ENCODE measurements at places on chromosomes 11 and 22. TPM values are rescaled to one million over a fixed set of nuclear protein-coding genes. Genes with fewer than 3 reads are reported as not detected.

NFAM1 gene
- total RNA-seq: 0.09 TPM

MYOD1 gene
- not detected for total RNA-seq

CALCA gene
- total RNA-seq: not detected

BRSK2 gene
- 0.89 TPM for total RNA-seq

KCNK4 gene
- not detected for total RNA-seq

PGGHG gene
- 21.6 TPM for total RNA-seq

CNGA4 gene
- not detected for total RNA-seq

OMP gene
- 1.2 TPM for total RNA-seq

VSIG10L2 gene
- total RNA-seq: not detected

PRG3 gene
- total RNA-seq: not detected

OR8G1 gene
- not detected for total RNA-seq

NPAS4 gene
- total RNA-seq: not detected

SLC17A6 gene
- not detected for total RNA-seq

KRTAP5-2 gene
- total RNA-seq: not detected

MIF gene
- 272 TPM for total RNA-seq

RAG1 gene
- 0.74 TPM for total RNA-seq

CBX6 gene
- 48.6 TPM for total RNA-seq

FGF19 gene
- total RNA-seq: not detected

LIMK2 gene
- 174 TPM for total RNA-seq

NLRP10 gene
- total RNA-seq: not detected

SHISAL1 gene
- 3.9 TPM for total RNA-seq

SNX32 gene
- 1.8 TPM for total RNA-seq

CRYAB gene
- total RNA-seq: 3.0 TPM

GDPD4 gene
- total RNA-seq: 0.69 TPM

FAM227A gene
- total RNA-seq: 4.0 TPM

ZC3H7B gene
- 29.7 TPM for total RNA-seq

GPR83 gene
- 0.09 TPM for total RNA-seq

GALR3 gene
- not detected for total RNA-seq

XKR3 gene
- total RNA-seq: not detected

OR2AT4 gene
- total RNA-seq: not detected

DDX25 gene
- total RNA-seq: not detected

SHANK3 gene
- total RNA-seq: 0.59 TPM

SCO2 gene
- 3.0 TPM for total RNA-seq

OR10D3 gene
- total RNA-seq: not detected

P2RY6 gene
- 3.3 TPM for total RNA-seq

A4GALT gene
- total RNA-seq: 2.2 TPM
